ENCODE measurements at places on chromosomes 7 and 10.

DNA sequence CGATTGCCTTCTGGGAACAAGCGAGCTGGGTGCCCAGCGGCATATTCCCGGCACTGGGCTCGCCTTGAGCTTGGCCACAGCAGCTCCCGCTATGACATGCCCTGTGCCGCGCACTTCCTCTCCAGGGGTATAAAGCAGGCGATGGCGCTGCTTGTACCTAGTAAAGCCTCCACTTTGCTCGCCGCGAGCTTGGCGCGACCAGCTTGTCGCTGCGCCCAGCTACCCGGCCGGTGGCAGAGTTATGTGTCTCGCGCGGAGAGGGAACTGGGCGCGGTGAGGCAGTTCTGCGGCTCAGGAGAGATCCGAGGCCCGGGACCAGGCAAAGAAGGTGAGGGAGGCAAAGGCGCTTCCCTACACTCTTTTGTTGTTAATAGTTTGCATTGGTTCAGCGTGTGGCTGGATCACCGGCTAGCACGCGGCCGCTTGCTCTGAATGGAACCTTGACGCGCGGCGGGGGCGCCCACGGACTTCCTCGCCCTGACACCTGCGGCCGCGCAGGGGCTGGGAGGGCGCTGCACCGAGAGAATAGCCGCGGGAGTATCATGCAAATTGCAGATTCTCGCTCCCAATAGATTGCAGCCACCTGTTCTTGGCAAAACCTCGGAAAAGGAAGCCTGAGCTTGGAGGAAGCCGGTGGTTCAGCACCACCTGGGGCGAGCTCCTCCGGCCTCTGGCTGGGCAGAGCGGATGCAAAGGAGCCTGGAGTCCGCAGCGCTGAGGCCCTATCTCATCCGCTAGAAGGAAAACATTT, 3.0 kb upstream of the BUB3 start:
- DNase-seq: no peak

DNA sequence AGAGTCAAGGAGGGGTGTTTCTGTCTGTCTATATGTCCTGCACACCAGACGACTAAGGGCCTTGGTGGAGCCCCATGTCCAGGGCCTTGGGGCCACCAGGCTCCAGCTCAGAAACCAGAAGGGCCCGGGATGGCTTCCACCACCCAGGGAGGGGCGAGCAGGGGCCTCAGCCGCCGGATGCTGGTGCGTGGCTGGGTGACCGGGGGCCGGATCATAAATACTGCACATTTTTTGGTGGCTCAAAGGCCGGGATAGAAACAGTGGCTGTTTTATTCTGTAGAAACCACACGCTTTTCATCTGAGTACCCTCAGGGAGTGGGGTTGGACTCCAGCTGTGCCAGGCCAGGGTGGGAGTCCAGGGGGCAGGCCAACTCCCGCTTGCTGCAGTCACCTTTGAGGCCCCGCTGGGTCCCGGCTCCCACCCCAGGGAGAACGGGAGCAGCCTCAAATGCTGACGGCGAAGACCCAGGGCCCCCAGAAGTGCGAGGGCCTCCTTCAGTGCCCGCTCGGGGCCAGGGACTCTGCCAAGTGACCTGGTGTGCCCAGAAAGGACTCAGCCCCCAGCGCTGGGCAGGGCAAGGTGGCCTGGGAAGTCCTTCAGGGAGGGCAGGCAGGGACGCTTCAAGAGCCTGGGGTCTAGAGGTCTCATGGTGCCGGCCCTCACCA, 28.2 kb downstream of the PDGFA start:
- no peak for DNase-seq

- no peak for DNase-seq
Measured at GRCh38 chr10:71582019-71582418, 137.6 kb downstream of the C10orf105 start.

DNA sequence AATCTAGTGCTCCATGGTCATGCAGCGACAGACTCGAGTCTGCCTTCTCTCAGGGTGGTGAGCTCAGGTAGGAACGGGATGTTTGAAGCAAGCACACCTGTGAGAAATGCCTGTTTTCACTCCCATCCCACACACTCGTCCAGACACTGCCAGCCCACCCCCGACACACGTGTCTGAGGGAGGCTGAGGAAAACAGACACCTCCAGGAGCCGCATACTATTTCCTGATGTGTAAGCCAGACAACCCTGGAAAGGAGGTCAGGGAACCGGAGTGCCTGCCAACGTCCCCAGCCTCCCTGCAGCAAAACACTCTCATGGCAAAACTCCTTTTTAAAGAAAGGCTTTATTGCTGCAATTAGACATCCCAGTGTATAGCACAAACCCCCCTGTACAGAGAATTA, 80.2 kb downstream of the ALOX5 start:
- DNase-seq: no peak

DNA sequence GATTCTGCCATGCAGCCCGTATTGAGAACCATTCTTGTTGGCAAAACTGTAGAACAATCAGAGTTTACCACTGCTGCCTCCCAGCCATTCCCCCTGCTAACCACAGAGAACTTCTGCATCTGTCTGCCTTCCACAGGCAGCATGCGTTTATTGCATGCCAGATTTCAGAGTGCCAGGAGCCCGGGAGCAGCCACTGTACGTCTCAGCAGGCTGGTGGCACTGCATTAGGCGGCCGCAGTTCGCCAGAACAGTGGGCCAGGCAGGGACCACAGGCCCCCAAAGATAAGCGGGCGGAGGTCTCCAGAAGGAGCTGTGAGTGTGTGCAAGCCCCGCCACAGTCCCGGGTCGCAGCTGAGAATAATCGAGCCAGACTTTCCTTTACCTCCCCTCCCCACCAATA, 31.8 kb downstream of the ZNF467 start:
- no peak for DNase-seq

- no peak for DNase-seq
Measured at GRCh38 chr10:78992333-78992732, 76.4 kb upstream of the ZMIZ1 start.

DNA sequence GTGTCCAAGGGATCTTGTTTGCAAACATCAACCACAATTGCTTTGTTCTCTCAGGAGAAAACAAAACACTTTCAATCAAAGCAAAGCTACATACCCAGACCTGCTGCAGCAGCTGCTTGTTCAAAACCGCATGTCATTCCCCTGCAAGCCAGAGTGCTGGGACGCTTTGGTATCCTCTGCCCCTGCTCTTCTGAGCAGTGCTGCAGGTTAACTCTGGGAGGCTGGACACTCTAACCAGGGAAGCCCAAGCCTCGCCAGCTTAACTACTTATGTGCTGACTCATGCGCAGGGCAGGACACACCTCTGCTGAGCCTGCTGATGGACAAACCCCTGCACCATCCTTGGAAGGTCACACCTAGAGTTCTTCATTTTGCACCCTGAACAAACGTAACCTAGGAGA, 28.2 kb upstream of the ASAH2 start:
- DNase-seq: no peak

GRCh38 chr7:121442845-121443244, 46.7 kb upstream of the FAM3C start:
- no peak for DNase-seq

DNA sequence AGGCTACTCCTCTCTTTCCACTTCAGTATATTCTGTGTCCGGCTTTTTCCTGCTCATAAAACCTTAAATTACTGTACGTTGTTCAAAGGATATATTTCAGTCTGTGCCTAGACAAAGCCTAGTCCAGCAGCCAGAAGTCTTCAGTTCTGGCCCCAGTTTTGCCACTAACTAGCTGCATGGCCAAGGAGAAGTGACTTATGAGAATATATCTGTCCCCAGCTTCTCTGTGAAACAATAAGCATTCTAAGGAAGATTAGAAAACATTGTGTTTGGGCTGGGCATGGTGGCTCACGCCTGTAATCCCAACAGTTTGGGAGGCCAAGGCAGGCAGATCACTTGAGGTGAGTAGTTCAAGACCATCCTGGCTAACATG, 105.0 kb upstream of the HDAC9 start:
- DNase-seq: no peak

DNA sequence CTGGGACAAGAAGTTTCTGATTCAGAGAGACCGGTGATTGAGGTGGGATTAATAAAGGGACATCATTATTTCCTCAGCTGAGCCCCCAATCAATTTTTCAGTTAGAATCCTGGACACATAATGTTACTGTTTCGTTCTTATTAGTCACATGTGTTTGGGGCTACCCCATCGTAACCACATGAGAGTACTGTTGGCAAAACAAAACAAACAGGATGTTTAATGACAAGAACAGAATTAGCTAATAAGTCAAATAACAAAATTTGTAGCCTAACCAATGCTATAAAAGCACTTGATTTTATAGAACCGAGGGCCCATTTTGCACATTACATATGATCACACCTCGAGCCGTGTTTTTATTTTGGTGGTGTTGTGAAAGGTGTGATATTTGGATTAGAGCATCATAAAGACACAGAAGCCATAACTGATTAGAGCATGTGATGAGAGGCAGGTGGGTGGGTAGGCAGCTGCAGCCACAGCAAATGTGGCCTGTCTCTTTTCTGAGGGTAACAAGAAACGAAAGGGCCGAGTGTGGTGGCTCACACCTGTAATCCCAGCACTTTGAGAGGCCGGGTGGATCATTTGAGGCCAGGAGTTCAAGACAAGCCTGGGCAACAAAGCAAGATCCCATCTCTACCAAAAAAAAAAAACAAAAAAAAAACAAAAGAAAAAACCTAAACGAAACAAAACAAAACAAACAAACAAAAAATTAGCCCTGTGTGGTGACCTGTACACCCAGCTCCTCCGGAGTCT, 1.8 kb upstream of the VWC2 start:
- DNase-seq: no peak

GRCh38 chr7:37577412-37577811, 106.2 kb upstream of the GPR141 start:
- no peak for DNase-seq

DNA sequence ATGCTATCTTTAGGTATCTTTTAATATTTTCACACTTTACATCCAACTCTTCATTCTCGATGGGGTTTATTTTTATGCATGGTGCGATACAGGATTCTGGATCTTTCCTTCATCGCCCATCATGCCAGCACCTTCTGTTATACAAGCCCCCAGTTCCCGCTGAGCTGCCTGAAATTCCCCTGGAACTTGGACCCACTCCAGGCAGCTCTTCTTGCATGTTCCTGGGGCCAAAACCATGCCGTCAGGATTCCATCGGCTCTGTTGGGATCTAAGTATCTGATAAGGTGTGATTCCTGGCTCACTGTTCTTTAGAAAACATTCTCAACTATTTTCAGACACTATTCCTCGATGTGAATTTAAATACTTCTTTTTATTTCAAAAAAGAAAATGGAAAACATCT, 40.5 kb upstream of the PPP2R2D start:
- no peak for DNase-seq

GRCh38 chr10:115018185-115018931, 74.8 kb upstream of the ATRNL1 start:
- DNase-seq: no peak

- DNase-seq: no peak
Measured at GRCh38 chr10:11934262-11934661, 108.3 kb downstream of the UPF2 start.

GRCh38 chr10:133453516-133454203, at the start of gene SCART1:
Gene SCART1, plus strand, starts transcription at chr10:133453945. Its CDS starts 53 bp downstream, at chr10:133453998.
- DNase-seq: no peak

DNA sequence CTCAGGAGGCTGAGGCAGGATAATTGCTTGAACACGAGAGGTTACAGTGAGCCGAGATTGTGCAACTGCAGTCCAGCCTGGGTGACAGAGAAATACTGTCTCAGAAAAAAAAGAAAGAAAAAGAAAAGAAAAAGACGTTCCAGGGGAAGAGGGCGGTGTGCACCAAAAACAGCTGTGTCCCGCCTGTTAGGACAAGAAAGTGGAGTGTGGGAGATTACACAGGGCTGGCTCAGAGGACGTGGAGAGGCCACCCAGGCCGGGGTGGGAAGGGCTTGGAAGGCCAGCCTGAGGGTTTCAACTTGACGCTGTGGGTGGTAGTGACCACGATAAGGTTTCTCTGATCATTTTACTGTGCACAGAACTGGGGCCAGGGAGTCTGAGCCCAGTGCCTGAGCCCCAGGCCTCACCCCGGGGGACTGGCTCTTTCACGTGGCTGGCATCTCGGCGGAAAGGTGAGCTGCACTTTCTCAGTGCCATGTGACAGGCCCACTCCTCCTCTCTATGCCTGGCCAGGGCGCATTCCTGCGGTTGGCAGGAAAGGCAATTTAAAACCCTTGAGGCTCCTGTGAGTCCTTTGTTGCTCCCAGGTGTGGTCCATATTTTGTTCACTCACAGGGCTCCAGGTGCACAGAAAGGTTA, 13.9 kb downstream of the RHBDD2 start:
- peak; percentile 67 for DNase-seq

GRCh38 chr7:47587351-47587750, 5.4 kb upstream of the TNS3 start:
- no peak for DNase-seq

DNA sequence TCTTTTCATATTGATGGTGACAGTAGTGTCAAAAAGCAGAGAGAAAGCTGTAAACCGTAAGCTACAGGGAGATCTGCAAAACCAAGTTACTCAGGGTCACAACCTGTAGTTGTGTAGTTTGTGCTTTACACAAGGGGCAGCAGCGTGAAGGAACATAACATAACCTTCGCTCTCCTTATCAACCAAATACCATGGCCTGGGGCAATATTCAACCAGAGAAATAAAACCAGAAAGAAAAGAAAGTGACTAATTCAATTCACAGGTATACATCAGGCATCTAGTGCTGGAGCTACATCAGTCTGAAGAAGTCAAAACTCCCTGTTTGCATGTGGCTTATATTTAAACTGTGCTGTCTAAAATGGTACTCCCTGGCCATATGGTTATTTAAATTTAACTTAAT, 224.3 kb downstream of the TWIST1 start:
- no peak for DNase-seq

- DNase-seq: no peak
Measured at GRCh38 chr7:69605070-69605469, 6.8 kb downstream of the AUTS2 start.
